ENCODE measurements at places on chromosomes 1 and 21.

GRCh38 chr21:15255261-15255660, 190.5 kb upstream of the NRIP1 start:
- DNase-seq, result no peak

DNA sequence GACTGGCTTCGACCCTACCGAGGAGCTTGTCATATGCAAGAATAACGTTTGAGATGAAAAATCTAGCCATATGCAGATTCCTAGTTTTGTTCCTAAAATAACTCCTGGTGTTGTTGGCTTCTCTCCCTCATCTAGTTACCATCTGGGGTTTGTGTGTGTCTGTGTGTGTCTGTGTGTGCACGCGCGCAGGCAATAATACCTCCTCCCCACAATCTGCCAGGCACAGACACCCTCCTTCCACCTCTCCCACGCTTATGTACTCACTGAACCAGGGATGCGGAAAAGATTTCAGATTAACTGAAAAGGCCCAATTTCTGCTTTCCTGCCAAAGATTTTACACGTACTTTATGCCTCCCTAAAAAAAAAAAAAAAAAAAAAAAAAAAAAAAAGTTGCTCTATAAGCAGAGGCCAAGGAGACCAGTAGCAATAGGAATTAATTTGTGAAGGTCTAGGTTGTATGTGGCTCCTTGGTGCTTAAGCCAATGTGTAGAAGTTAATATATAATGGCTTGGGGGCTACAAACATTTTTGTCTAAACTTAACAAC, 452.7 kb downstream of the NUF2 start:
- DNase-seq, result no peak

- no peak for DNase-seq
Measured at GRCh38 chr1:37100310-37100709, 66.0 kb upstream of the GRIK3 start.

GRCh38 chr1:18798946-18799345, 60.5 kb downstream of the TAS1R2 start:
- no peak for DNase-seq

DNA sequence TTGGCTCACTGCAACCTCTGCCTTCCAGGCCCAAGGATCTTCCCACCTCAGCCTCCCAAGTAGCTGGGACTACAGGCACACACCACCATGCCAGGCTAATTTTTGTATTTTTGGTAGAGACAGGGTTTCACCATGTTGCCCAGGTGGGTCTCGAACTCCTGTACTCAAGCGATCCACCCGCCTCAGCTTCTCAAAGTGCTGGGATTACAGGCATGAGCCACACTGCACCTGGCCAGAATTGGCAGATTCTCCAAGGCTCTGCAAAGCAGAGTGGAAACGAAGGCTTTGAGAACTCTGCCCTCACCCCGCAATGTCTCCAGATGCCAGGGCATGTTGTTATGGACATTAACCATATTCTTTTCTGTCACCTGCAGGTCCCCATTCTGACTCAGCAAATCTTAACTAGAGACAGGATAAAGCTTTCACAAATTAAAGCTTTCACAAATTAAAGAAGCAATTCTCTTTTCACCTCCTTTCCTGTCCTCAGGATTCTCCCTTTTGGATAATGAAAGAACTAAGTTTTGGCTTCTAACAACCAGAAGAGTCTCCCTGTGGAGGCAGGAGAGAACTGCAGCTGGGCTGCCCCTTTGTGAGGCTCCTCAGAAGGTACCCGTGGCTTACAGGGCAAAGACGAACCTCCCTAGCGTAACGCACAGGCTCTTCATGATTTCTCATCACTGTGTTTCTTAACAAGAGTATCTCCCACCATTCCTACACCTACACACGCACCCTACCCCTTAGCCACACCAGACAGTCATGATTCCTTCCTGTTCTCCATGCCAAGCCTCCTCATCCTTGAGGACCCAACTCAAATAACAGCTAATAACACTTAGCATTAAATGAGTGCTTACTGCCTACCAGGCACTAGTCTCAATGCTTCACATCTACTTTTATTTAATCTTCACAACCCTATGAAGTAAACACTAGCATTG, 29.8 kb downstream of the GPA33 start:
- DNase-seq, result no peak

GRCh38 chr1:182299728-182300616, 91.6 kb downstream of the GLUL start:
- no peak for DNase-seq

- DNase-seq, result no peak
Measured at GRCh38 chr1:71101839-71102376, 21.1 kb upstream of the ZRANB2 start.

GRCh38 chr1:66576645-66577044, 42.7 kb downstream of the SGIP1 start:
- DNase-seq, result no peak

- no peak for DNase-seq
Measured at GRCh38 chr1:185568155-185569123, 165.8 kb upstream of the HMCN1 start.

DNA sequence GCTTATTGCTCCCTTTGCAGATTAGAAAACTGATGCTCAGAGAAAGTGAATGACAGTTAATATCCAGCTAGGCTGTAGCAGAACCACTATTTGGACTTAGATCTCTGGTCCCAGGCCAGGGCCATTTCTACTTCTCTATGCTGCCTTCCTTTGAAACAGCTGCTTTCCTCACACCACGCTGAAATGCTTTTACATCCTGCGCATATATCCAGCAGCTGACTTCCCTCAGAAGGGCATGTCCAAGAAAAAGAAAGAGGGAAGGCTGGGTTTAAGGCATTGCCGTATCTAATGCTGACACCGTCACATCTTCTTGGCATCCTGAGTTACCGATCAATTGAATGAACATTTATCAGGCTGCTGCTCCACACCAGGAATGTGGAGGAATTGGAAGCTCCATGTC, 122.4 kb downstream of the UBE2U start:
- DNase-seq, result no peak

DNA sequence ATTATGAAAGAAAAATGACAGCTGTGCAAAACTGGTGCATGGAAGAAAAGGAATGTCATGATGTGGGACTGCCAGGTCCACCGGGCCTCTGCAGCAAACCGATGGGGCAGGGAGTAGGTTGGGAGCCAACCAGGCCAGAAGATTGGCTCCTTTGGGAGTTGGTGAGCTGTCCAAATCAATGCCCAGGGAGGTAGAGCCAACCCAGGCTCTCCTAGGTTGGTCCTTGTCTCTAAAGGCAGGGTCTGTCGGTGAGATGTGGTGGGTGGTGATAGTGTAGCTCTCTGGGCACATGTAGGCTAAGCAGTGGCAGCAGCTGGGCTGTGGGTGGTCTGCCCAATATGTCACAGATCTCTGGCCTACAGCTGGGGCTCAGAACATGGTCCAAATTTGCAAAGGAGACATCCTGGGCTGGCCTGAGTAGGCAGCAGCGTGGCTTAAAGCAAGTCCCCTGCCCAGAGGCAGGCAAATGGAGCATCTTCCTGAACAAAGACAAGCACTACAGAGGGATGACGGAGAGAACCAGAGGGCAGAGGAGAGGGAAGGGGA, 61.2 kb upstream of the PRDX6 start:
- DNase-seq, result no peak

DNA sequence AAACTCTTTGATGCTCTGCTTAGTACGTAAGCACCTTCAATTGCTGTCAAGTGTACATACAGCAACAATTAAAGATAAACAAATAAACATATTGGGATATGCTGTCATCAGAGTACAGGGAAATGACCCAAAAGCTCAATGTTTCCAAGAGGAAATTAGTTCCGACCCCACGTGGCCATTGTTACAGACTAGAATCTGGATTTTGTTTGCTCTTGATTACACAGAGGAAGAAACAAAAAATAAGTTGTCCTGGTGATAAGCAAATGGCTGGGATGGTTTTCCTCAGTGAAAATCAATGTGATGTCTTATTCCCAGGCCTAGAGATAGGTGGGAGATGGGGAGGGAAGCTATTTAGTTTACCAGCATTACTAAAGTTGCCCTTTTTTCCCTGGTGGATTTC, 113.0 kb upstream of the UBE2U start:
- DNase-seq, result no peak

DNA sequence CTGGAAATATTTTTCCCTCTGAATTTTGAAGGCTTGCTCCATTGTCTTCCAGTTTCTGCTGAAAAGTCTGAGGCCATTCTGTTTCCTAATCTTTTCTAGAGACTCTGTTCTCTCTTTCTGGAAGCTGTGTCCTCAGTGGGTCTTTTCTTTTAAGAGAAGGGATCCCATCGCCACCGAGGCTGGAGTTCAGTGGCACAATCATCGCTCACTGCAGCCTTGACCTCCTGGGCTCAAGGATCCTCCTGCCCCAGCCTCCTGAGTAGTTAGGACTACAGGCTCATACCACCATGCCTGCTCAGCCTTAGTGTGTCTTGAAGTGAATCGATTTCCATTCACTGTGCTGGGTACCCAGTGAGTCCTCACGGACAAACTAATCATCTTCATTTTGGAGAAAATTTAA, 9.6 kb upstream of the LRP8 start:
- DNase-seq, result no peak

DNA sequence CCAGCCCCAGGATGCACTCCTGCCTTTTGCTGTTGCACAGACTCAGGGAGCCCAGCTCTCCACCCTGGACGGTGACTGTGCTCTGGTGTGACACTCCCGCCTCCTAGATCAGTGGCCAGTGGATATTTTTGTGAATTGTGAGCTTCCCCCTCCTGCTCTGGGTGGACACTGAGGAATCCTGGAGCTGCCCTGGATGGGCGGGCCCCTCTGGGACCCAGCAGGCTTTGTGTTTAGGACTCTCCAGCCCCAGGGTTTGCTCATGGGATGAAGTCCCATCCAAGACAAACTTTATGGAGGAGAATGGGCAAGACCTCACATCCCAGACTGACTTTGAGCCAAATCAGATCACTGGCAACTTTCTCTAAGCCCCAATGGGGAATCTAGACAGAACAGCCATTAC, 16.1 kb downstream of the SLC6A9 start:
- no peak for DNase-seq

DNA sequence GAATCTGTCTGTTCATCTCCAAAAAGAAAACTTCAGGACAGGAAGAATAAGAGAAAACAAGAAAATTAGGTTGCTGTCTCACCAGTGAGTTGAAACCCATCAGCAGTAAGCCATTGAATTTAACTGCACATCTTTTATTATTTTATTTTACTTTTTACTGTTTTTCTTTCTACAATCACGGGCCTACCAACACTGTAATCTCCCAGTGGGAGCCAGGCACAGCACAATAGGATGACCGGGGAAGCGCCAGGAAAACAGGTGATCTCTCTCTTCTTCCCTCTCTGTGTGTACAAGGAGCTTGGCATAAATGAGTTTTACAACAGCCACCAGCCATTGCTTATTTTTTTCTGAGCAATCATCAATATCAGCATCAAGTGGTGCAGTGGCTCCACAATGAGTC, 113.1 kb upstream of the ESRRG start:
- no peak for DNase-seq

- no peak for DNase-seq
Measured at GRCh38 chr1:23370709-23371584, 1.3 kb upstream of the ZNF436 start.

GRCh38 chr21:34128124-34128523, 54.7 kb downstream of the MRPS6 start:
- DNase-seq, result no peak

DNA sequence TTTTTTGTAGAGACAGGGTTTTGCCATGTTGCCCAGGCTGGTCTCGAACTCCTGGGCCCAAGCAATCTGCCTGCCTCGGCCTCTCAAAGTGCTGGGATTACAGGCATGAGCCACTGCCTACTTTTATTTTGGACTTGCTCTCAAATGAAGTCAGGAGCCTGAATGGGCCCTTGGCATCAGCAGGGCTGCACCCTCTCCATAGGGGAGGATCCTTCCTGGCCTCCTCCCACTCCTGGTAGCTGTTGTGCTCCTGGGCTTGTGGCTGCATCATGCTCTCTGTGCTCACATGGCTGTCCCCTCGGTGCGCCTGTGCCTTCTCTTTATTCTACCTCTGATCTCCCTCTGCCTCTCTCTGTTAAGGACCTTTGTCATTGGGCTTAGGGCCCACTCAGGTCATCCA, 46.4 kb upstream of the DISP3 start:
- no peak for DNase-seq

DNA sequence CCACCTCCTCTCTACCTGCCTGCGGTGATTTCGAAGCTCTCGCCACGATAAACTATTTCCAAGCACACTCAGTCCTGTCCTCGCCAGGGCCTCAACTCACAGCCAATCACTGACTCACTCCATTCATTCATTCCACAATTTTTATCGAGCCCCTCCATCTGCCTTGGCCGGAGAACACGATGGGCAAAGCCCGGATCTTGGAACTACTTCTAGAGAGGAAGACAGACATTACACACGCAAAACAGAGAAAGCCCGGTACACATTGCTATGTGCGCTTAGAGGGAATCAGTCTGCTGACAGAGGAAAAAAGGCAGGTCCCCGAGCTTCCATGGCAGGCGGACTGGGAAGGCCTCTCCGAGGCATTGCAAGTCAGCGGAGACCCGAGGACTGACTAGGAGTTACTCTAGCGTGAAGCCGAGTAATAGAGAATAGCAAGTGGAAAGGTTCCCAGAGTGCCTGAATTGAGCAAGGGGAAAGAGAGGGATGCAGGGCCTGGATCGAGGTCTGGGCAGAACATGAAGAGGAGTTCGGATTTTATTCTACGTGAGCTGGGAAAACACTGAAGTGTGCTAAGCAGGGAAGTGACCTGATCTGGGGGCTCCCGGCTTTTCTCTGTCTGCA, 54.2 kb upstream of the DNAJC6 start:
- DNase-seq, result no peak

- no peak for DNase-seq
Measured at GRCh38 chr1:61230523-61230922, 148.2 kb downstream of the NFIA start.

All from stimulated activated CD4-positive, alpha-beta T cell treated with anti-CD3 and anti-CD28 coated beads, Interleukin-2, amount 100 ng/mL, for 48 hours (primary cell).